ENCODE measurements at places on chromosomes 4 and X.

GRCh38 chr4:179344861-179345260, 1902.6 kb upstream of the AGA start:
- DNase-seq: no peak

DNA sequence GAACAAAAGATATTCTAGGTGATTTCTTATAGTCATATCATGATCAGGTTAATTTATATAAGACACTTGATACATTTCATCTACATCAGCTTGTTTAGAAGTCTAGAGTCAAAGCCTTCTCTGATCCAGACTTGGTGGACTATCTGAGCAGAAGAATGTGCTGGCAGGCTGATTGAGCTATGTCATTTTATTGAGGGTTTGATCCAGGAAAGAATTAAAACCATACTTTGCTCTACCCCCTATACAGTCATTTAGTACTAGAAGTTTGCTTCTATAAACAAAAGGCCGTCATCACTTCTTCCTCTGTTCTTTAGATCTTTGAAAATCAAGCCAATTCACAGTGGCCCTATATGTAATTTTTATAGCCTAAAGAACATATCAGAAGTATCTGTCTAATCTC, 173.1 kb upstream of the PITX2 start:
- no peak for DNase-seq

GRCh38 chr4:187433141-187433540, 562.4 kb upstream of the ZFP42 start:
- DNase-seq: no peak

DNA sequence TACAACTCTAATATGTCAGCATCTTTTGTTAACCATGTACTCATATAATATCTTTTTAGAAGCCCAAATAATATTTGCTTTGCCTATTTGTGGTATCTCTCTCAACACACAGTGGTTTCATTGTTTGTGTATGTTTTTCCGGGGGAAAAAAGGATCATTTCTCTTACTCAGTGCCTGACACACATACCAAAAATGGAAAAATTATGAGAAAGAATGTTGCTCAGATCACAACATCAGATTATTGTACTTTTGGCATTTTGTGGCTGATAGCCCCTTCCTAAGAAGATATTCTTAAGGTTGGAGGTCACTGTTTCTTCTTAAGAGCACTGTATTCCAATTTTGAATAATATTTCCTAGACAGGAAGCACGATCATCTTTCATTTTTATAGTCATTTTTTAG, 93.6 kb downstream of the PDLIM5 start:
- DNase-seq: no peak

- no peak for DNase-seq
These were observed 1.2 kb upstream of the TMEM144 start for GRCh38 chr4:158208963-158209640.

DNA sequence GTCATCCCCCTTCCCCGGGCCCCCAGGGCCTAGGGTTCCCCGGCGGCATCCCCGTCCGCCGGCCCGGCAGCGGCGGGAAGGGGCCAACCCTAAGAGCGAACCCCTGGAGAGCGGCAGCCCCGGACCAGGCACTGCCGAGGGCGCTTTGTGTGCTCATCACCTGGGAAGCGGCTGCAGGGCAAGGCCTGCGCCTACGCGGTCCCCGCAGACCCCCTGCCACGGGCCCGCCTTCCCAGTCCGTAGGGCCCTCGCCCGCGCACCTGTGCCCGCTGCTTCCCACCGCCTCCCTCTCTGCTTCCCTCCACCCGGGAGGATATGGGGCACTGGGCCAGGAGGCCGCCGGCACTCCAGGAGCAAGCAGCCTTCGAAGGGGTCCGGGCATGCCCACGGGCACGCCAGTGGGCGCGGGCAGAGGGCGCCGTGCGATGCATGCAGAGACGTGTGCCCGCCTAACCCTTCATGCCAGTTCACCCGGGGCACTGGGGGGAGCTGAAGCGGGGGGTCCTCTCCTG, 2.6 kb downstream of the FLNA start:
- no peak for DNase-seq

GRCh38 chr4:108314900-108315589, 146.3 kb upstream of the LEF1 start:
- no peak for DNase-seq

DNA sequence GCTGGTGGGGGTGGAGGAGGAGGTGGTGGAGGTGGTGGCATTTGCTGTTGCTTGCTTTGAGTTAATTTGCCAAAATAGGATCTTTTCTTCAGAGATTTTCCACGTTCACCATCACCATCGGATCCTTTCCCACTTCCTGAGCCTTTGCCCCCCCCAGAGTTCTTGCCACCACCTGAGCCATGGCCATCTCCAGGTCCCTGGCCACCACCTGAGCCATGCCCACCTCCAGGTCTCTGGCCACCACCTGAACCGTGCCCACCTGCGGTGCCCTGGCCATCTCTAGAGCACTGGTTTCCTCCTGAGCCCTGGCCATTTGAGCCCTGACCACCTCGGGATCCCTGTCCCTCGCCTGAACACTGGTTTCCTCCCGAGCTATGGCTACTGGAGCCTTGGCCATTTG, 1.9 kb downstream of the IRS4 start:
- no peak for DNase-seq

DNA sequence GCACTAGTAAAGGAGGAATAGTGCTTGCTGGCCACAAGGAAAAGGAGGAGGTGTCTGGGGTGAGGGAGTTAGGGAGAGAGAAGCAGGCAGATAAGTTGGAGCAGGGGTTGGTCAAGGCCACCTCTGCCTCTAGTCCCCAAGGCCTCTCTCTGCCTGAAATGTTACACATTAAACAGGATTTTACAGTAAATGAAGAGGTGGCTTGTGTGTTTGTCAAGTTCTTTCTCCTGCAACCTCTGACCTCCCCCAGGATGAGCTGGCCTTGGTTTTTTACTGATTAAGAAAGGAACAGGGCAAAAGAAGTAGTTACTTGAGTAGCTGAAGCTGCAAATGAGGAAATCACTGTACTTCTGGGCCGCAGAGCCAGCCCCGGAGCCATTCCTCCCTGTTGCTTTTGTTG, 2.0 kb downstream of the GJB1 start:
- no peak for DNase-seq

GRCh38 chrX:107978707-107979307, 3.4 kb downstream of the TEX13B start:
- no peak for DNase-seq

DNA sequence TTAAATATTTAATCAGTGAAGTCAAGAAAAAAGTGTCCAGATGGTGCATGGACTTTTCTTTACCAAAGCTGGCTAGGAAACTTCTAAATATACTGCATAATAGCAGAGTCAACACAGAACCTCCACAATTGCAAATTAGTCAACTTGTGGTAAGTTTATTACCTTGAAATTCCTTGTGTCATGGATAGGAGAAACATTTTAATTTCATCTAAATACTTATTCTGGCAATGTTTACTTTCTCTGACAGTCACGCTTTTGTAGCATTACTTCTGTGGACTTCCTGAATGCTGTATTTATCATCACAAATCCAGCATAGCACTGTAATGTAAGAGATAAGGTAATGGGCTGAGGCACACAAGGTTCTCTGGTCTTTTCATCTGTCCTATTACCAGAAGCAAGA, 2266.1 kb downstream of the PCDH7 start:
- no peak for DNase-seq

DNA sequence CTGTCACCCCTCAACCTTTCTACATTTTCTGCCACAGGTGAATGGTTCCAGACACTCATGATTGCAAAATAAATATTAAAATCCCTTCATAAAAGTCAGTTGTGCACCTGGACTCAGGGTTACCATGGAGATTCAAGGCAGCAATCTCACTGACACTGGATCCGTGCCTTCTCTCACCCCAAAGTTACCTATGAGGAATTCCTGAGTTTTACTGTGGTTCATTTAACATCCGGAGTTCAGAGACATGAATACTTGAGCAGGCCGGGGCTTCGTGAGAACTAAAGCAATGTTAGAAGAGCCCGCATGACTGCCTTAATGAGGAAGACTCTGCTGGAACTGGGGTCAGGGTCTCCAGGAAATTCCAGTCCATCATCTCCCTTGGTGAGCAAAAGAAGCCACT, 12.5 kb upstream of the CLNK start:
- no peak for DNase-seq

DNA sequence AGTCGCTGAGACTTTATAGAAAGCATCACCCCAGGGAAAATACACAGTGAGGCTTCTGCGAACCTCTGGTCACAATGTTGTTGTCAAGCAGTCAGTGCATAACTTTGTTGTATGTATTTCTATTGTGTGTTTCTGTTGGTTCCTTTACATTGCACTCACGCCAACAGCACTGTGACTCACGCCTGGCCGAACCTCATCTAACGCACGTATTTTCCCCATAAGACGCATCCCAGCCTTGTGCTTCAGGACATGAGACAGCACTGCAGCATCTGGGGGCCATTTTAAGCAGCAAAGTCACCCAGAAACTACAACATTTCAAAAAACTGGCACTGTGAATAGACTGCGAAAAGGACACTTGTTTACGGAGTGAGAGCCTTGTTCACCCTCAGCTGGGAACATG, 30.6 kb downstream of the TBL1X start:
- no peak for DNase-seq

DNA sequence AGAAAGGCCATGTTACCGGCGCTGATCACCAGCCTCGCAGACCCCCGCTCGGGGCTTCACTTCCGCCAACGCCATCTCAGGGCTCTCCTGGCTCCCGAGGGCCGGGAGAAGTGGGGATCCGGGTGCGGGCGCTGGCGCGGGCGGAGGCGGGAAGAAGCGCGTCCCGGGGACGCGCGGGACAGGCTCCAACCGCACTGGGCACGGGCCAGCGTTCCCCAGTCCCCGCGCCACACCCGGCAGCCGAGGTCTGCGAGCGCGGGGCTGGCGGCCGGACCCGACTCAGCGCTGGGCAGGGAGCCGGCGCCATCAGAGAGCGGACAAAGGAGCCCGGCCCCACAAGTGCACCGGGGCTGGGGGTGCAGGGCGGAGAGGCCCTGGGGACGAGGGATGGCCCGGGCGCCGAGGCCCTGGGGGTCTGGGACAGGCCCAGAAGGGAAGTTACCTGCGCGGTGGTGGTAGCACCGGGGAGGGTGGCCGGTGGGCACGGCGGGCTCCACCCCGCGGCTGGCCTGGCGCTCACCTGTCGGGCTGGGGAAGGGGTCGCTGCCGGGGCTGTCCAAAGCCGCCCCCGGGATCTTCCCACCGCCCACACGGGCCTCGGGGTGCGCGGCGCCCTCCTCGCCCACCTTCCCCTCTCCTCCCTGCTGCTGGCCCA, 449 bp downstream of the CTPS2 start:
- DNase-seq: no peak

GRCh38 chrX:55213381-55213780, 6.8 kb upstream of the PAGE5 start:
- DNase-seq: no peak

DNA sequence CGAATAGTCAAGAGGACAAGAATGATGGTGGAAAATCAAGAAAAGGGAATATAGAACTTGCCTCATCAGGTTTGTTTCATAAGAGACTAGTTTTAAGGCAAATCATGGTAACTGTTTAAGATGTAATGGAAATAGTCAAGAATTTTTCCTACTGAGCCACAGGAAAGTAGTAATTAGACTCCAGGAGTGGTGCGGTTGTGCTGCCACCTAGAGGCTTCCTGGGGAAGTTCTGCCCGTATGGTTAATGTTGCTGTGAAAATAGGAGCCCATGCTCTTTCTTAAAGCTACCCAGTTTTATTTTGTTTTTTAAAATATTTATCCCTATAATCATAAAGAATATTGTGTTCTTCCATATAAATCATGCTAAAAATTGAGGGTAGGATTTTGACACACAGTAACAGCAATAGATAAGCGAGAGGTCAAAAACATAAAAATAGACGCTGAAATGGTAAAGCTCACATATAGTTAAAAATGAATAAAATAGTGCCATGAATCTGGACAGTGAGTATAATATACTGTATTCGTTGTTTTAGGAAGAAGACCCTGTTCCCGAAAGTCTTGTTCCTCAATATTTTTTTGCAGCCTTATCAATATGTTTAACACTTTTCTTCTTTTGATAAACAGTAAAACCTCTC, 87.0 kb downstream of the PHOX2B start:
- peak; percentile 30 for DNase-seq

DNA sequence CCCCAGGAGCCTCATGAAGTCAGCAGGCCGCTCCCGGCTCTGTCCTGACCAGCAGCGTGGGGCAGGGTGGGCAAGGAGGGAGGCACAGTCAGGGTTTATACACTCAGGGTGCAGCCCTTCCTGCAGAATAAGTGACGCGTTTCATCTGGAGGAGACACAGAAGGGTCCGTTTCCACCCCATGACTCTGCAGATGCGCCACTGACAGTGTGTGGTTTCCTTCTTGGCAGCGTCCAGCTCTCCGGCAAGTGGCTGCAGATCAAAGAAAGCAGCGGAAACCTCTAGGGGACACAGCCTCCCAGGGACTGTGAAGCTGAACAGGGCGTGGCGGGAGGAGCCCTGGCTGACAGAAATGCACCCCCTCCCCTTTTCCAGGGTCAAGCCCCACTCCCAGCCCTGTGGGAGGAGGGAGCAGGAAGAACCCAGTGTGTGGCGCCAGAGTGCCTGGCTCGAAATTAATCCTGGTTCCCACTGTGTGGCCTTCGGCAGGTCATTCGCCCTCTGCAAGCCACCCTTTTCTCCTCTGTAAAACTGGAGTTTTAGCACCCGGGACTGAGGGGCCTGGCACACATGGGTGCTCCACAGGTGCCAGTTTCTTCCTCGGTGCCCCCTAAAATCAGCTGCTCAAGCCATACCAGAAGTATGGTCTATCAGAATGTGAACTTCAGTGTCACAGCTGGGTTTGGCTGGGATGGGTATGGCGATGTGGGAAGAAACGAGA, 17.3 kb upstream of the TBC1D14 start:
- DNase-seq: peak; percentile 50

- no peak for DNase-seq
These were observed 74.2 kb downstream of the HS3ST1 start for GRCh38 chr4:11354531-11354930.

- no peak for DNase-seq
These were observed 40.5 kb upstream of the PHKA2 start for GRCh38 chrX:19024366-19024765.

DNA sequence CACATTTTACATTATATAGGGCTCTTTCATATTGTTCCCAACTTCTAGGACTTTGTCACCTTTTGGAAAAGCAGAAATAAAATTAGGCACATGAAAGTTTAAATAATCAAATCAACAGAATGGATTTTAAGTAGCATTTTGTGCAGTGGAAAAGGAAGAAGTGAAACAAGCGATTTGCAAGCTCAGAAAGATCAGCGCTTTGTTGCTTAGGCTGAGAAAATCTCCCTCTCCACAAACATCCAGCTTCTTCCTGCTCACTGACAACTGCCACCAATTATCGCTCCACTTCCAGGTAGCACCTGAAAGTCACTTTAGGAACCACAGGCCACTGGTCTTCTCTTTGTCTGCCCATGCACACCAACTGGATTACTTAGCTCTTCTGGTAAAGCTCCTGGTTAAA, 2.0 kb upstream of the PDK3 start:
- no peak for DNase-seq

- DNase-seq: no peak
These were observed 232.5 kb downstream of the TEX13A start for GRCh38 chrX:104988038-104988437.

- no peak for DNase-seq
These were observed 24.3 kb downstream of the GAK start for GRCh38 chr4:907691-908425.

GRCh38 chrX:136616987-136617685, 30.8 kb upstream of the CD40LG start:
- DNase-seq: no peak

Data from substantia nigra (tissue), 51 donors.